ENCODE measurements at places on chromosomes 5 and 9.

- H3K27ac ChIP-seq: no peak overlapping the region
- H3K36me3 ChIP-seq: no peaks in the 10 kb centered on the region
- H3K27me3 ChIP-seq: no peaks in the 10 kb centered on the region
These were observed 30.2 kb upstream of the PTGER4 start for GRCh38 chr5:40649463-40650030.

GRCh38 chr5:57493034-57493433 is 10.4 kb upstream of the ACTBL2 start:
- H3K27ac ChIP-seq: no peak overlapping the region
- H3K4me1 ChIP-seq: peaks cover 7% of the 10 kb centered on the region
- H3K36me3 ChIP-seq: no peaks in the 10 kb centered on the region
- no peak for DNase-seq
- no peaks in the 10 kb centered on the region for H3K27me3 ChIP-seq
- no peak overlapping the region for H3K4me3 ChIP-seq

DNA sequence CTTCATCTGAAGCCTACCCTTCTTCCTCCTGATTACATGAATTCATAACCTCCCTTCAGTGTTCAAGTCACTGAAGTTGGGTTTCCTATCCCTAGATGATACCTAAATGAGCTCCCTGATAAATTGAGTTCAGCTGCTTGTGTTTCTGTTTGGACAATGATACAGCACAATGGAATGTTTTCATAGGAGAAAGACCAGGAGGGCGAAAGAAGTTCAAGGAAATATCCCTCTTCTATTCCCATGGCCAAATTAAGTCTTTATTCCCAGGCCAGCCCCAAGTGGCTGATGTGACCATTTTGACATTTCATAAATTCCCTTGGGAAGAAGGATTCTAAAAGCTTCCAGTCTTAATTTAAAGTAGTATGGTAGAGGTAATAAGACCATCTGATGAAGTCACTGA is 555.8 kb upstream of the CLINT1 start:
- H3K27me3 ChIP-seq: no peaks in the 10 kb centered on the region
- peaks cover 25% of the 10 kb centered on the region for H3K4me1 ChIP-seq
- H3K4me3 ChIP-seq: no peak overlapping the region

DNA sequence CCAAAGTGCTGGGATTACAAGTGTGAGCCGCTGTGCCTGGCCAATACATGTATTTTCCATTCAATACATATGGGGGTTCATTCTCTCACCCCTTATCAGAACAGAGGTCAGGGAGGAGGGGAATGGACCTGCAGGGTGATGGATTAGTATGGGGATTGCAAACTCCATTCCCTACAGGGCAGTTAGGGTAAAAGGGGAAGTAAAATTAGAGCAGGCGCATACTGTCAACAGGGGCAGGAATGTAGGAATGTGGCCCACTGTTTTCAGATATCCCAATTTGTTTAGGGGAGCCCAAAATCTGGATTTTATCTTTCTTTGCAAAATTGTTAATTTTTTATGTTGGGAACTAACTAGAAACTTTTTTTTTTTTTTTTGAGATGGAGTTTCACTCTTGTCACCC is 46.4 kb upstream of the SLC44A1 start:
- no peak overlapping the region for H3K4me3 ChIP-seq
- H3K36me3 ChIP-seq: no peaks in the 10 kb centered on the region
- H3K4me1 ChIP-seq: no peaks in the 10 kb centered on the region
- no peaks in the 10 kb centered on the region for H3K27me3 ChIP-seq

GRCh38 chr9:85743275-85744128 is 1.7 kb upstream of the AGTPBP1 start:
- H3K27me3 ChIP-seq: no peaks in the 10 kb centered on the region
- peaks cover 17% of the 10 kb centered on the region for H3K4me1 ChIP-seq
- H3K27ac ChIP-seq: no peak overlapping the region
- DNase-seq: no peak
- no peak overlapping the region for H3K4me3 ChIP-seq

- no peak overlapping the region for H3K4me3 ChIP-seq
- H3K27ac ChIP-seq: no peak overlapping the region
- H3K4me1 ChIP-seq: no peaks in the 10 kb centered on the region
- no peaks in the 10 kb centered on the region for H3K27me3 ChIP-seq
These were observed 74.4 kb upstream of the ATP10B start for GRCh38 chr5:160926428-160926827.

- no peaks in the 10 kb centered on the region for H3K36me3 ChIP-seq
- no peak overlapping the region for H3K27ac ChIP-seq
- no peak overlapping the region for H3K4me3 ChIP-seq
- no peak for DNase-seq
- H3K27me3 ChIP-seq: no peaks in the 10 kb centered on the region
These were observed 11.9 kb upstream of the C5orf46 start for GRCh38 chr5:147918101-147918685.

GRCh38 chr5:20266066-20266465 is 278.1 kb upstream of the CDH18 start:
- no peaks in the 10 kb centered on the region for H3K36me3 ChIP-seq
- no peak for DNase-seq
- no peaks in the 10 kb centered on the region for H3K4me1 ChIP-seq
- H3K27ac ChIP-seq: no peak overlapping the region

DNA sequence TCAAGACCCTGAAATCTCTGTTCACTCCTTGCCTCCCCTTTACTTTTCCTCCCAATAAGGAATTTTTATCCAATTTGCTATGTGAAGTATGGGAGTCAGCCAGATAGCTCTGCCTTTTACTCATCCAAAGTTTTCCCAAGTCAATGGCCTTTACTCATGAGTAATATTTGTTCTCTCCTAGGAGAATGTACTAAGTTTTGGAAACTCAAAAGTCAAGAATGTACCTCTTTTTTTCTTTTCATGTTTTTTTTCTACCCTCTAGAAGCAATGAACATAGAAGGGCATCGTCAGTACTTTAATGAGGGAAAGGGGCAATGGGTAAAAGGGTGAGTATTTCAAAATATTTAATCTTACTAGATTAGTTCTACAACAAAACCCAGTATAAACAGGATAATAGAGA is 140.2 kb upstream of the SGCD start:
- H3K4me1 ChIP-seq: no peaks in the 10 kb centered on the region
- DNase-seq: no peak
- no peak overlapping the region for H3K27ac ChIP-seq
- H3K27me3 ChIP-seq: no peaks in the 10 kb centered on the region
- no peak overlapping the region for H3K4me3 ChIP-seq
